ENCODE measurements at places on chromosomes 2 and 18.

DNA sequence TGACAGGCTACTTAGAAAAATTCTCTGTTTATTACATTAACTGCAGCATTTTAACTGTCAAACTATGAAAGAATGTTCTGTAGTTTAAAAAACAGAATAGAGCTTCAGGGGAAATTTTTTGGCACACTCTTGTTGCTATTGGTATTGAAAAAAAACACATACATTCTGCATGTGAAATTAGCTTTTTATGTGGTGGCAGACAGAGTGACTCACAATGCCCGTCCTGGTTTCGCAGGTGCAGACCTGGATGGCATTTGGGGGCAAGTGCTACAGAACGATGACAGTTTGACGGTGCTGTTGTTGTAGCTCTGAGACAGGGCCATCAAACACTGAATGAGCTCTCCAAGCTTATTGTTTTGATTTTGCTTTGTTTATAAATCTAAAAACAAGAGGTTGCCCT is 105.0 kb upstream of the MAP3K20 start:
- H3K27me3 ChIP-seq, result no peaks in the 10 kb centered on the region
- no peaks in the 10 kb centered on the region for H3K36me3 ChIP-seq

DNA sequence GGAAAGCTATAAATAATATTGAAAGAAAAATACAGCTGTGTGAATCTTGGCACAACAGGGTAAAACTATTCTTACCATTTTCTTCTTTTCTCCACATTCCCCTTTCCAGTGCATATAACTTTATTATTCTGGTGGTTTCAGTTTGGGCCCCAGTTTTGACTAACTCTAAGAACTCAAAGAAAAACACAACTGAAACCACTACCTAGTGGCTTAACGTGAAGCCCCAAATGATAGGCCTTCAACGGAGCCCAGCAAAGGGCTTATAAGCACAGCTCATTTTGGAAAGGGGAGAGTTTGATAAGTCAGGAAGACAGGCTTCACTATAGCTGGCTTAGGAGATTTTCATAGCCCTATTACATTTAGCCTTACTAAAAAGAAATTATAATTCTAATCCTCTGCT is 62.4 kb downstream of the PPP1R1C start:
- H3K4me1 ChIP-seq, result peaks cover 12% of the 10 kb centered on the region
- no peak overlapping the region for H3K4me3 ChIP-seq
- H3K27ac ChIP-seq, result peak overlapping the region; percentile 7
- peak; percentile 73 for DNase-seq
- no peaks in the 10 kb centered on the region for H3K36me3 ChIP-seq
- no peaks in the 10 kb centered on the region for H3K27me3 ChIP-seq

GRCh38 chr2:95574506-95574905 is 17.3 kb upstream of the TRIM43 start:
- DNase-seq, result no peak
- no peak overlapping the region for H3K27ac ChIP-seq
- H3K4me1 ChIP-seq, result no peaks in the 10 kb centered on the region
- no peaks in the 10 kb centered on the region for H3K36me3 ChIP-seq
- no peak overlapping the region for H3K4me3 ChIP-seq

GRCh38 chr18:53441761-53442414 is 782.6 kb downstream of the MBD2 start:
- H3K4me3 ChIP-seq, result no peak overlapping the region
- H3K36me3 ChIP-seq, result no peaks in the 10 kb centered on the region
- H3K27me3 ChIP-seq, result no peaks in the 10 kb centered on the region
- H3K27ac ChIP-seq, result no peak overlapping the region
- H3K4me1 ChIP-seq, result no peaks in the 10 kb centered on the region

- H3K4me3 ChIP-seq, result no peak overlapping the region
- no peaks in the 10 kb centered on the region for H3K36me3 ChIP-seq
- no peak overlapping the region for H3K27ac ChIP-seq
- H3K4me1 ChIP-seq, result peaks cover 6% of the 10 kb centered on the region
- no peaks in the 10 kb centered on the region for H3K27me3 ChIP-seq
- DNase-seq, result no peak
Observed at GRCh38 chr18:52254367-52254766, 85.6 kb upstream of the DCC start.
